ENCODE measurements at places on chromosomes 13 and 19.

GRCh38 chr19:5572556-5573286 is 5.0 kb upstream of the TINCR start:
- DNase-seq: no peak

- DNase-seq: no peak
Observed at GRCh38 chr13:44802491-44802890, 186.8 kb downstream of the NUFIP1 start.

DNA sequence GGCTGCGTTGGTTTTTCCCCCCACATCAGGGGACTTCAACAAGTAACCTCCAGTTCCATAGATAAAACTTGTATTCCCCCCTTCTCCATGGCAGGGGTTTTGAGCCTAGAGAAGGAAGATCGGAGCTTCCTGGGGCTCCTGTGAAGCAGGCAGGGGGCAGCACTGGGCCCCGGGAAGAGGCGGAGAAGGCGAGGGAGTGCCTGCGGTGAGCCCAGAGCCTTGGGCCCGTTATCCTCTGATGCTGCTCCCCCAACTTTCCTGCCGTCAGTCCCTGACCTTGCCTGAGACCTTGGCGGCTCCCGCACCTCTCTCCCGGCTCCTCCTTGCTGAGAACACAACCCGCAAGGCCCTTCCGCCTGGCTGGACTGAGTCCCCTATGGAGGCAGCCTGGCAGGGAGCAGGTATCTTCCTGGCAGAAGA is 2.5 kb downstream of the LIPE start:
- DNase-seq: no peak

- DNase-seq: no peak
Observed at GRCh38 chr13:20696073-20696472, 7.4 kb upstream of the IL17D start.

DNA sequence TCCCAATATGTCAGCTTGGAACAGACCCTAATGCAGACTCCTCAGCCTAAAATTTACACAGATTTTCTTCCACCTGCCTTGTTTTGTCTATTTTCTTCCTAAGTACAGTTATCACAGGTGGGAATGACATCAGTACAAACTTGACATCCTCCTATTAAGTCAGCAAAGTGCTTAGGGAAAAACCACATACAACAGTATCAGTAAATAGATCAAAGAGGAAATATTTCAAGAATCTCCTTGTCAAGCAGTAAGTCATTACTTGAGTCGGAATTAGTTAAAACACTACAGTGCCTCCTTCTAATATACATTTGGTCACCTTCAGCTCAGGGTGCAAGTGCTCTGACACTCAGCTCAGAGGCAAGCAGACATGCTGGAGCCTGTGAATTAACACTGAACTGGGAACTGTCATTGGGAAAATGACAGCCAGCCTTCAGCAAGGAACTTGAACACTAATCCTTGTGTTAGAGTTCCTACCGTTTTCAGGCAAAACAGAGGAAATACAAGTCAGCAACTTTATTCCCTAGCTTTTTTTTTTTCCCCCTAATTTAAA is 394.3 kb upstream of the HTR2A start:
- DNase-seq: no peak

GRCh38 chr13:33108620-33109019 is 92.4 kb downstream of the KL start:
- DNase-seq: no peak

- peak; percentile 45 for DNase-seq
Observed at GRCh38 chr19:57803594-57804325, 11.0 kb downstream of the ZNF552 start.

GRCh38 chr13:65656740-65657329 is 1573.3 kb downstream of the PCDH9 start:
- no peak for DNase-seq

DNA sequence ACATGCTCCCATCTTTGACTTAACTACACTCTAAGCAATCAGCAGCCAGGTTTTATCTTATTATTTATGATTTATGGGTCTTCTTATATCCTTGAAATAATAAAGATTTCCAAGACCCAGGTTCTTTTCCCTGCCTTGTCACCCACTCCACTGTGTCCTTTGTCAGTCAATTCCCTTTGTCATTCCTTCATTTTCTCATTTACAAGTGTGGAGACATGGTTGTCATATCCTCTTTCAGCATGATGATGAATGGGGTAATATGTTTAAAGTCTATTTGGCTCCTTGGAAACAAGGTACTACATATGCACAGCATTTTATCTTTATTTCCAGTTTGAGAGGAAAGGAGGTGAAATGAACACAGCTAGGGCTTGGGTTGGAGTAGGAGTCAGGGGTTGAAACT is 521.8 kb downstream of the LMO7 start:
- DNase-seq: no peak

GRCh38 chr13:46032341-46032740 is 20.2 kb downstream of the ZC3H13 start:
- DNase-seq: no peak

DNA sequence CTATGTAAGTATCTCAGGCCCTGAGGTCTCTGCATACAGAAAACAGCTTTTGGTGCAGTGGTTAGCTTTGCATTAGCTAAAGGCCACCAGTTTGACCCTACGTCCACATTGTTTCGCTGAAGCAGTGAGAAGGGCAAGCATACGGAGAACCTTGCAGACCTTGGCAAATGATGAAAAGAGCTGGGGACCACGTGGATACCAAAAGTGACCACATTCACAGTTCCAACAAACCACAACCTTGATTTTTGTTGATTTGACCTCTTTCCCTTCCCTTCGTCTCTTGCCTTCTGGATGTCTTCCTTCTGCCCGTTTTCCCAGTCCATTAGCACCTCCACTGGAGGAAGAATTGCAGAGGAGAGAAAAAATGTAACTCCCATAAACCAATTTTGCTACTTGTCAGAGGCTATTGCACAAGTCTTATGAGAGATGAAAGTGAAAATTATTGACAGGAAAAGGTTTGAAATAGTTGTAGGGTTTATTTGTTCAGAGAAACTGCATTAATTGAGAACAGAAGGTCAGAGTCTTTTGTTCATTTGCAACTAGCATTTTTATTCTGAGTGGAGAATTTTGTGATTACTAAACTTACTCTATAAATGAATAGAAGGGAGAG is 293.9 kb upstream of the HTR2A start:
- no peak for DNase-seq

GRCh38 chr13:51589793-51590192 is 5.5 kb downstream of the WDFY2 start:
- no peak for DNase-seq

GRCh38 chr19:4914736-4915501 is 5.6 kb downstream of the UHRF1 start:
- no peak for DNase-seq

- no peak for DNase-seq
Observed at GRCh38 chr19:48186015-48186414, 15.5 kb downstream of the ZSWIM9 start.

- DNase-seq: peak; percentile 85
Observed at GRCh38 chr19:35044317-35045117, 3.0 kb downstream of the HPN start.

- DNase-seq: no peak
Observed at GRCh38 chr13:51000571-51001260, 91.1 kb downstream of the RNASEH2B start.

DNA sequence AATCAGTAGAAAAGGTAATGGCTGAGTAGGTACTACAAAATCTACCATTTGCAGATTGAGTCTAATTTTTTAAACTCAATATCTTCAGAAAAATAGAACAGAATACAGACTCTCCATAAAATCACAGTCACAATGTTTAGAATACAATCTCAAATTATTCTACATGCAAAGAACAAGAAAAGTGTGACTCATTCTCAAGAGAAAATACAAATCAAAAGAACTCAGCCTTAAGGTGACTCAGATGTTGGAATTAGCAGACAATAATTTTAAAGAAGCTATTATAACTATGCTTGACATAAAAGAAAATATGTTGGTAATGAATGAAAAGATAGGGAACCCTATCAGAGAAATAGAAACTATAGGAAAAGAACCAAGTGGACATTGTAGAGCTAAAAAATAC is 78.9 kb downstream of the RXFP2 start:
- DNase-seq: no peak

GRCh38 chr13:93847162-93847561 is 620.6 kb downstream of the GPC6 start:
- no peak for DNase-seq

DNA sequence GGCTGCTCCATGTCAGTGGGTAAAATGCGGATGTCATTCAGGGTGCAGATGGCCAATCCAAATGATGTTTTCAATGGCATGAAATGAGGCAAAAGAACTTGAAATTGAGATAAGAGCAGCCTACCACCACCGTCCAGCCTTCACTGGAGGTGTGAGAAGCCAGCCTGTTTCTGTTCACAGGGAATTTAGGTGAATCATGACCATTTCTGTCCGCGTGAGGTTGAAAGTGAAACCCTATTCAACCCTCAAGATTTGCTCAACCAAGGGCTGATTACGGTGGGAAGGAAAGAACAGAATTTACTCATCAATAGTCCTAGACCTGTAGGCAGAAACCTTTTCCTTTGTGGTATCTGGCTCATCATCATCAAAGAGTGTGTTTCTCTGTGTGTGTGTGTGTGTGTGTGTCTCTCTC is 370.7 kb downstream of the COG6 start:
- no peak for DNase-seq

DNA sequence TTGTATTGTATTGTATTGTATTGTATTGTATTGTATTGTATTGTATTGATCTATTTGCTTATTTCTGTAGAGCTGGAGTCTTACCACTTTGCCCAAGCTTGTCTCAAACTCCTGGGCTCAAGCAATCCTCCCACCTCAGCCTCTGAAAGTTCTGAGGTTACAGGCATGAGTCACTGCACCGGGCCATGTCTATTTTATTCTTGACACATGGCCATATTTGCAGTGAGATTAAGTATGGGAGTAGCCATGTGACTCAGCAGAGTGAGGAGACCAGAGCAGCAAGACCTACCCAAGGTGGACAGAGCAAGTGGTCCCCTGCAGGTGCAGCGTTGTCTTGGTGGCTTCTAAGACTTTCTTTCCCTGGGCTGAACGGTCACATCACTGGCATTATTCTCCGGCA is 49.1 kb upstream of the UBAC2 start:
- DNase-seq: no peak

DNA sequence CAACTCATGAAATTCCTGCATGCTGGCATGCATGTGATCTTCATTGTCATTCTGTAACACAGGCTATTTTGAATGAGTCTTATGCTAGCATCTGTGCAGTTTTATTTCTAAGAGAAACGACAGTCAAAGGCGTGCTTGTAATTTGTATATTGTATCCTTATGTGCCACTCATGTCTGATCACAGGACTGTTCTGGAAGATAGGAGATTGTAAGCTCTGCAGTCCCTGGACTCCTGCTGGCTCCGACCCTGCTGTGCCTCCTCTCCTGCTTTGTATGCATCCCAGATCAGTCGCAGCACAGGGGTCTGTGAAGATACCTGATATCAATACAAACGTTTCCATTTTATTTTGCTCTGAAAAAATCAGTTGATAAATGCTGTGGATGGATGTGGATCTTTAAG is 653.1 kb downstream of the LIG4 start:
- no peak for DNase-seq

DNA sequence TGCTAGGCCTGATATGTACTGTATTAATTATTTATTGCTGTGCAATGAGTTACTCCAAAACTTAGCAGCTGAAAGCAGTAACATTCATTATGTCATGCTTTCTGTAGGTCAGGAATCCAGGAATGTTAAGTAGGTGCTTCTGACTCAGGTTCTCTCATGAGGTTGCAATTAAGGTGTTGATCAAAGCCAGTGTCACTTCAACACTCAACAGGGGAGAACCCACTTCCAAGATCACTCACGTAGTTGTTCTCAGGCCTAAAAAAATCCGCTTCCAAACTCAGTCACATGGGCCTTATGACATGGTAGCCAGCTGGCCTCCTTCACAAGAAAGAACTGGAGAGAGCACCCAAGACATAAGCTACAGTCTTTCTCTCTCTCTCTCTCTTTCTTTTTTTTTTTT is 211.1 kb upstream of the NBEA start:
- DNase-seq: no peak

- no peak for DNase-seq
Observed at GRCh38 chr13:66534561-66534960, 695.6 kb downstream of the PCDH9 start.

DNA sequence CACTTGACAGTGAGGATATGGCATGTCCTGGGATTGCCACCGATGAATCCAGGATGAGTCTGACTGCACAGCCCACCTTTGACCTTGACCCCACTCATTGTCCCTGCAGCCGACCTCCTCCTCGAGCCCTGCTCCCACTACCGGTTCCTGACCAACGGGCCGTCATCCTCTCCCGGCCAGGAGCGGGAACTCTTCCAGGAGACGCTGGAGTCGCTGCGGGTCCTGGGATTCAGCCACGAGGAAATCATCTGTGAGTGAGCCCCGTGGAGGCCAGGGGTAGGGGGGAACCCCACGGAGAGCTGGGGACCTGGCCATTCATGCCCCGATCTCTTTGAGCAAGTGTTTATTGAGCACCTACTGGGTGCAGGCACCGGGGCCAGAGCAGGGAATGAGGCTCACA is 28.4 kb downstream of the MYH14 start:
- no peak for DNase-seq

DNA sequence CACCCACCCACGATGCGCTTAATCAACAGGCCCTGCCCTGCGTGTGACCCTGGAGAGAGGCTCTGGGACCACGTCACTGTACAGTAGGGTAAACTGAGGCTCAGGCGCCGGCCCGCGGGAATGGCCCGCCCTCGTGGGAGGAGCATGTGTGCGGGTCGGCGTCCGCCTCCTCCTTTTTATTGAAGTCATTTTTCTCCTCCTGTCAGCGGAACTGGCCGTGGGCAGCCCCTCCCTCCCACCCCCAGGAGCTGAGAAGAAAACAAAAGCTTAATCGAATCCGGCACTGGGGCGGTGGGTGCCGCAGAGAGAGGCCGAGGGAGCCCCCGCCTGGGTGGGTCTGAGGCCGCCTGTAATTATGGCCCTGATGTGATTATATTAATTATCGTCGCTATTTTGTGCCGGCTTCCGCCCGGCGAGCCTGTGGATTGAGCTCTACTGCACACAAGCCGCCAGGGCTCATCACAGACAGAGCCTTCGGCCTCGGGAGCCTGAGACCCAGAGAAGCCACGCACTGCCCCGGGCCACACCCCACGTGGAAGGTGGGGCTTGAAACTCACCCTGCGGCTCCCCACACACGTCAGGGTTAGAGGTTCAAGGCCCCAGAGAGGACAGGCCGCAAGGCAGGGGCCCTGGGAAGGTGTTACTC is 7.0 kb downstream of the C2CD4C start:
- no peak for DNase-seq

DNA sequence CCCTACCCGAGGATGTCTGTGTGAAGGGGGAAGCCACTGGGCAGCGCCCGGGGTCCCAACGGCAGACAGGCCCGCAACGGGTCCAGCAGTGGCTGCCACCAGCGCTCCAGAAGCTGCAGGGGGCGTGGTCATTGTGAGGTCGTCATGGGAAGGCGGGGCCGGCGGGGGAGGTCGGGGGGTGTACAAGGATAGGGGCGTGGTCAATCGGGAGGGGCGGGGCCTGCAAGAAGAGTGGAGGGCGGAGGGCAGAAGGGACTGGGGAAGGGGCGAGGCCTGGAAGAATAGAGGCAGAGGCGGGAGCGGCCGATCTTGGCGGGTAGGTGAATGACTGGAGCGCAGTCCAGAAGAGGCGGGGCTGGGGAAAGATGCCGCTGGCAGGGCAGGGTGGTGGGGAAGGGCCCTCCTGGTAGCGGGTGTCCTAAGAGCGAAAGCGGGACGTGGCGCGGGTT is 4.4 kb downstream of the FUZ start:
- DNase-seq: peak; percentile 98

- no peak for DNase-seq
Observed at GRCh38 chr13:75445717-75446499, 36.1 kb downstream of the TBC1D4 start.

GRCh38 chr13:104086759-104087158 is 1020.5 kb upstream of the SLC10A2 start:
- DNase-seq: no peak
